SJCRH30 (cell line): ENCODE measurements at places on chromosomes 1 and 21.

- no peak for DNase-seq
These were observed 347.6 kb downstream of the PTPRC start for GRCh38 chr1:198986442-198986841.

- DNase-seq, result no peak
These were observed 5.1 kb downstream of the PRRX1 start for GRCh38 chr1:170669107-170669445.

DNA sequence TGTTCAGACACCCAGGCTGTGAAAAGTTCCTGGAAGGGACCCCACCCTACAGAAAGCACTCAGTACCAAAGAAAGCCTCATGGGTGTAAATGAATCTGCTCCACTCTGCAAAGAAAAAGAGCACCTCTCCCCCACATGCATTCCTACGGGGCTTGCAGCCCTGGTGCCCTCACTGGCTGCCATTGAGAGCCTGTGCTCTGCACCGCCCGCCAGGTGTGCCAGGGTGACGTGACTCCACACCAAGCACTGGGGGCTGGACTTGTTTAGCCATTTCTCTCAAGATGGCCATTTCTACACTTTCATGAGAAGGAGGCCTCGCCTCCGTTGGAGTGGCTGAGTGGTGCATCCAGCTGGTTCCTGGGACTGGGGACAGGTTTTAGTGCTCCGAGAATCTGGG is 380.5 kb upstream of the VAMP3 start:
- no peak for DNase-seq

- DNase-seq, result no peak
These were observed 128.7 kb downstream of the PCBP3 start for GRCh38 chr21:45772180-45772579.

GRCh38 chr1:168687816-168688215 is 41.2 kb downstream of the DPT start:
- peak; percentile 20 for DNase-seq
